ENCODE measurements at places on chromosomes 1 and 21. TPM values are rescaled to one million over a fixed set of nuclear protein-coding genes. Genes with fewer than 3 reads are reported as not detected.

DNA sequence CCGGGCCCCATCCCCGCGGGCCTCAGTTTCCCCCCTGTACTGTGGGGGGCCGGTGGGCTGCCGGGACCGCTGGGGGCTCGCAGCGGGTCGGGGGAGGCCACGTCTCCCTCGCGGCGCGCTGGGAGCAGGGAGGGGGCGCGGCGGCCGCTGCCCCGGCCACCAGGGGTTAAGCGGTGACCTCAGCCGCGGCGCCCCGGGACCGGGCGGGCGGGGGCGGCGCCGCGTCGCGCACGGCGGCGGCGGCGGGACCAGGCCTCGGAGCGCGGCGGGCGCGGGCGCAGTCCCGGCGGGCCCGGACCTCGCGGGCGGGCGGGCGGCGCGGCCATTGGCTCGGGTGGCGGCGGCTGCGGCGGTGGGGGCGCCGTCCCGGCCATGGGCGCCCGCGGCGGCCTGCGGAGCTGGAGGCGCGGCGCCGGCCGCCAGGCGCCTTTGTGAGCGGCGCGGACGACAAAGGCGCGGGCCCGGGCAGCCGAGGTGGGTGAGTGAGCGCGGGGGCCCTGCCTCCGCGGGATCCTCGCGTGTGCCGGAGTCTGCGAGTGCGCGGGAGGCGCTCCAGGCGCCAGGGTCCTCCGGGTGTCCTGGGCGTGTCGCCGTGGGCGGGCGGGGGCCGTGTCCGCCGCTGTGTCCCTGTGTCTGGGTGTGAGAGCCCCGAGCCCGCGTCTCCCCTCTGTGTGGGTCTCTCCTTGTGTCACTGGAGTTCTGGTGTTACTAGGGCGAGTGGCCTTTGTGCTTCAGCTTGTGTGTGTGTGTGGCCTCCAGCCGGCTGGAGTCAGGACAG, at the start of gene ARHGEF10L:
Gene ARHGEF10L (plus strand): TSS at position 222 of the 778 bp plus-strand sequence. CDS start 40,898 bp downstream, outside the sequence.
- H3K4me1 ChIP-seq = peaks cover 47% of the 10 kb centered on the region
- DNase-seq = no peak
- peak within 1 kb of the TSS; percentile 98 for H3K27ac ChIP-seq
- H3K4me3 ChIP-seq = peak within 1 kb of the TSS; percentile 83
- H3K36me3 ChIP-seq = peaks cover 2% of the 10 kb centered on the region

- H3K4me1 ChIP-seq = 0 out of 2 replicates have a peak, but pooled peaks cover 3% of the 10 kb centered on the region
- H3K36me3 ChIP-seq = no peaks in the 10 kb centered on the region
- no peak overlapping the region for H3K27ac ChIP-seq
- no peak overlapping the region for H3K4me3 ChIP-seq
- H3K27me3 ChIP-seq = no peaks in the 10 kb centered on the region
Measured at GRCh38 chr1:81197591-81197990, 603.1 kb upstream of the ADGRL2 start.

Gene C1orf53
- 0.33 TPM for total RNA-seq

DNA sequence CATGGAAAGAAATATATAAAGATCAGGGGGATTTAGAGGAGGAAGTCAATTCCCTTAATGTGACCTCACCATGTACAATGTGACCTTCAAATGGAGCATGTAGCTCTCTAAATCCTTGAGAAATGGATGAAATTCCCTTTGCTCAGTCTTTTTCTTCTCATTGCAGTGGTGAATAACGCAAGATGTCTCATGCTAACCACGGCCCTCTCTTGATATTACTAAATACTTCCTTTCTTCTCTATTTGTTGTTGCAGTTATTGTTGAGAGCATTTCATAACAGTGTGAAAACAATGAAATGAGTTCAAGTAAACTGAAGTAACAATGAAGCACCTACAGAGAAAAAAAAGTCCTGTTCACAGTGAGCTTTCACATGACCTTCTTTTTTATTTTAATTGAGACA, 55.6 kb downstream of the ZNF281 start:
- no peaks in the 10 kb centered on the region for H3K27me3 ChIP-seq
- no peak overlapping the region for H3K27ac ChIP-seq
- H3K36me3 ChIP-seq = no peaks in the 10 kb centered on the region
- H3K4me1 ChIP-seq = peaks cover 34% of the 10 kb centered on the region
- no peak for DNase-seq

Gene MRAP
- total RNA-seq = not detected

- no peak for DNase-seq
- peaks cover 25% of the 10 kb centered on the region for H3K36me3 ChIP-seq
- H3K27ac ChIP-seq = no peak overlapping the region
- no peaks in the 10 kb centered on the region for H3K27me3 ChIP-seq
Measured at GRCh38 chr1:40273547-40274166, 15.6 kb downstream of the ZMPSTE24 start.
